ENCODE measurements at places on chromosomes 6 and 20.

DNA sequence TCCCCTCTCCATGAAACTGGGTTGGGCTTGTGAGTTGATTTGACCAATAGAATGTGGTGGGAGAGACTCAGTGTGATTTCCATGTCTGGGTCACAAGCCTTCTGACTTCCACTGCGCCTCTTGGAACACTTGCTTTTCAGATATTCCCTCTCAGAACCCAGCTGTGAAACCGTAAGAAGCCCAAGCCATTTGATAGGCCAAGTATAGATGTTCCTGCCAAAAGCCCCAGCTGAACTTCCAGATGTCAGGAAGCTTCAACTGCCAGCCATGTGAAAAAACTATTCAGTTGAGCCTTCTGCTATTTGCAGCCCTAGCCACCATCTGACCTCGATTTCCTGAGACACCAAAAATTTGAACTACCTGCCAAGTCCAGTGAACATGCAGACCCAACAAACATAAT is 387.8 kb upstream of the GJE1 start:
- DNase-seq = no peak

- DNase-seq = no peak
These were observed 486.8 kb downstream of the FRK start for GRCh38 chr6:115573861-115574260.

DNA sequence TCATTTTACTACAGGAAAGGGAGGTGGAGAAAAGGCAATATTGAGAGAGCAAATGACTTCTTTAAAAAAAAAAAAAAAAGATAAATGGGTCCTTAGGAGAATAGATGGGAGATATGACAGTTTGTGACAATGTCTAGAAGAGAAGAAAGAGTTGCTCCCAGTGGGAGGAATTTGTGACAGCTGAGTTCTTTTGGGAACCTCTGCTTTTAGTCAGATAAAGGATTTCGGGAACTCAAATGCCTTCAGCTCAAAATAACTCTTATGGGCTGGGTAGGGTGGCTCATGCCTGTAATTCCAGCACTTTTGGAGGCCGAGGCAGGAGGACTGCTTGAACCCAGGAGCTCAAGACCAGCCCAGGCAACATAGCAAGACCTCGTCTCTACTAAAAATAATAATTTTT is 13.1 kb downstream of the TPD52L1 start:
- no peak for DNase-seq

DNA sequence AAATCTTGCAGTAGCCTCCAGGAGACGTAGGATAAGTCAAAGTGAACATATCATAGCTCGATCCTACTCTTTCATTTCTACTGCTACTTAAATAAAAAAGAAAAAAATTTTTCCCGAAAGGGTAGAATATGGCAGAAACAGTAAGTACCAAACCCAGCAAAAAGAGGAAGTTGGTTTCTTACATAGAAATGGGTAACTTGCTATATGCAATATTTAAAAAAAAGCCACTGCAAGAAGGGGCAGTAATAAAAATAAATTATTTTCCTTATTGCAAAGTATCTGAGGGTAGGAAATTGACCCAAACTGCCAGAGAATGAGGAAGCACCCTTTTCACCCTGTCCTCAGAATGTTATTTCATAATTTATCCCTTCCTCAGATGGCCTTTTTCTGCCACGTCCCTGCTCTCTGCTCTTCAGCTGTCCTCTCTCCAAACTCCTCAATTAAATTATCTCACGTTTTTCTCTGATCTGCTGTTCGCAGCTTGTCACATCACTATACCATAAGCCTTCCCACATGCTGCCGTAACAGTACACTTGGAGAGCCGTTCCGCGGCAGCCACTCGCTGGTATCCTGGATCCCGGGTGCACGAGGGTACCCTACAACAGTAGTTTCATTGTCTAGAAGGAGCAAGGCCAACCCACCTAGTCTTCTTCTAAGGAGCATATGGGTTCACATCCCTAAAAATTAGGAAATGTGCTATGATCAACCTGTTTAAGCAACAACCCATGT is 149.6 kb downstream of the BACH2 start:
- no peak for DNase-seq

DNA sequence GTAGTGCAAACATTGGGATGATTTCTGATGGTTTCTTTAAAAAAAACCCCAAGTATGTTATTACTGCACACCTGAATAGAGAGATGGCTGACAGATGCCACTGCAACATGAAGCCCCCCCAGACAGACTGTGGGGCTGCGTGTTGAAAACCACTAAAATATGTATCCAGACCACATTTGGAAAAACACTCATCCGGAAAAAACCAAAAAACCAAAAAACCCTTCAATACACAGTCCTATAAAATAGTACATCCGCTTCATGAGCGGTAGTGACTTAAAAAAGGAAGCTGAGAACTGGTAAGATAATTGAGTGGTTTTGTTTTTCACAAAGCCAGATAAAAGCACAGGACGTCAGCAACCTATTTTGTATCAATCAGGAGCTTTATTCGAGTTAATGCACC is 47.1 kb upstream of the EDN3 start:
- peak; percentile 12 for DNase-seq

- no peak for DNase-seq
These were observed 37.6 kb upstream of the BLCAP start for GRCh38 chr20:37565134-37565811.

GRCh38 chr6:100577425-100577824 is 112.7 kb upstream of the SIM1 start:
- no peak for DNase-seq

- DNase-seq = no peak
These were observed 52.6 kb upstream of the CD93 start for GRCh38 chr20:23138682-23139081.

GRCh38 chr6:76752841-76753240 is 680.4 kb upstream of the IMPG1 start:
- DNase-seq = no peak
